CD4-positive, CD25-positive, alpha-beta regulatory T cell (primary cell): ENCODE measurements at places on chromosomes 5 and 9. TPM values are rescaled to one million over a fixed set of nuclear protein-coding genes. Genes with fewer than 3 reads are reported as not detected.

The ECM2 gene
- not detected for polyA plus RNA-seq

The OXCT1 gene
- polyA plus RNA-seq, result 31.3 TPM

GRCh38 chr9:121189660-121190059, 12.0 kb downstream of the RAB14 start:
- peak overlapping the region; percentile 38 for H3K27ac ChIP-seq
- H3K4me3 ChIP-seq, result no peak overlapping the region
- no peak for DNase-seq
- H3K4me1 ChIP-seq, result peaks cover 60% of the 10 kb centered on the region
- peaks cover 25% of the 10 kb centered on the region for H3K36me3 ChIP-seq

GRCh38 chr9:102101723-102102122, 363.3 kb upstream of the GRIN3A start:
- no peaks in the 10 kb centered on the region for H3K36me3 ChIP-seq
- no peak for DNase-seq
- no peak overlapping the region for H3K4me3 ChIP-seq

DNA sequence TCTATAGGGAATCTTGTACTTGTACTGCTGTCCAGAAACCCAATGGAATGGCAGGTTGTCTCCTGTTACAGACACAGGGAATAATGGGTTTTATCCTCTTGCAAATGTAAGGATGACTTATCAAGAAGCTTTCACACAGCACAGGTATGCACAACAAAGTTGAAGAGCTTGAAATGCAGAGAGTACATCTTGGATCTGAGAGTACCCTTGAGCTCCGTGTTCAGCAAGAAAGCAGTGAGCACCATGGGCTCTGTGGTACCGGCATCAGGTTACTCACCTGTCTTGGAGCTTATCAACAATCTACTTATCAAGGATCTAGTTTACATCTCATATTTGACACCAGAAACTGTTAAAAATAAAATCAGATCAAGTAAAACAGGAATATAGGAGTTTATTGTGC, 22.0 kb upstream of the EMB start:
- H3K27me3 ChIP-seq, result no peaks in the 10 kb centered on the region
- H3K36me3 ChIP-seq, result no peaks in the 10 kb centered on the region
- no peak overlapping the region for H3K27ac ChIP-seq
- H3K4me1 ChIP-seq, result peaks cover 5% of the 10 kb centered on the region
- DNase-seq, result no peak
